ENCODE measurements at places on chromosomes 16 and 17. TPM values are rescaled to one million over a fixed set of nuclear protein-coding genes. Genes with fewer than 3 reads are reported as not detected.

DNA sequence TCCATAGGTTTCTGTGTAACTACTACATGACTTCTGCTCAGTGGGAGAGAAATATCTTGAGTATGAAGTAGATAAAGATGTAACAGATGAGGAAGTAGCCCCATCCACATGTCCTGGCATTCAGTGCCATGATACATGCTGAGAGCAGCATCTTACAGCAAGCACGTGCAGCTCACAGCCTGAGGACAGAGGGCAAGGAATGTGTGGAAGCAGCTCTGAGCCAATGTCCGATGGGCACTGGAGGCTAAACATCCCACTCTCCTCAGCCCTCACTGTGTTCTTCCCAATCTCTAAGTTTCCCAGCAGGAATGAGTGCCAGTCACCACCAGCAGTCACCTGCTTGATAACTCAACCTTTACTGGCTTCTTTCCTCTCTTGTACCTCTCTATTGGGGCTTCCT is 40.4 kb downstream of the CFDP1 start:
- no peak for DNase-seq

- DNase-seq = no peak
Observed at GRCh38 chr17:1029196-1029921, 32.4 kb downstream of the TIMM22 start.

- DNase-seq = no peak
Observed at GRCh38 chr16:56260378-56261160, 69.3 kb downstream of the GNAO1 start.

- DNase-seq = no peak
Observed at GRCh38 chr17:75561927-75562603, 25.5 kb upstream of the MYO15B start.

Gene ATP2A3
- 2.9 TPM for polyA plus RNA-seq

Gene PRDM7
- polyA plus RNA-seq = 0.11 TPM
